Stimulated activated CD4-positive, alpha-beta T cell treated with anti-CD3 and anti-CD28 coated beads, Interleukin-4, amount 100 ng/mL, for 4 hours (primary cell): ENCODE measurements at places on chromosomes 16 and 17.

- no peak for DNase-seq
Measured at GRCh38 chr17:65287040-65287439, 149.9 kb downstream of the RGS9 start.

DNA sequence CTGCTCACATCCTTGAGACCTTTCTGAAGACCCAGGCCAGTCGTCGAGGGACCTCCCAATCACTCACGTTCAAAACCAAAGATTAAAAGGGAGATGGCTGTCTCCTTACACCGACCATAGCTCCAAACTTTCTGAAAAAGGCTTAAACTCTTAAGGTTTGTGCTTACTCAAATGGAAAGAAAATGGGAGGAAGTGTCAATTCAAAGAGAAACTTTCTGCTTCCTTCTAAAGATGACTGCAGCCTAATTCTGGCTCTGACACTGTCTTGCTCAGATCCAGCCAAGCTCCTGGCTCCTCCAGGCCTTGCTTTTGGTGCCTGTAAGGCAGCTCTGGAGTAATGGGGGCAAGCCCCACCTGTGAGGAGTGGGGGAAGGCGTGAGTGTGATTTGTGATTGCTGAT, 54.9 kb upstream of the WSB1 start:
- no peak for DNase-seq

DNA sequence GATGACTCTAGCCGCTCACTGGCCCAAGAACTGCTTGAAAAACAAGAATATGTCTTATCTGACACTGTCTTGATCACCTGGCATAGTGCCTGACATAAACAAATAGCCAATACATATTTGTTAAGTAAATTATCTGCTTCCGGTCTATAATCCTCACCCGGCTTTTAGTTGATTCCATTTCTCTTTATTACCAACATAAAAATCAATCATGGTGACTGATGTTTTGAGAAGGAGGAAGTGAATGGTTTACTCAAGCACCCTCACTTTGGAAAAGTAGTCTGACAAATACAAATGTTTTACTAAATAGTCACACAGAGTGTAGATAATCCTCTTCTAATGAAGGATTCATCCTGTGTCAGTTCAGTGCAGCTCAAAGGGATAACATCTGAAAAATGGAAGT, 47.0 kb downstream of the SKAP1 start:
- no peak for DNase-seq

GRCh38 chr16:25210758-25211157, 6.0 kb upstream of the AQP8 start:
- DNase-seq = no peak

GRCh38 chr17:79987187-79987934, 48.3 kb downstream of the TBC1D16 start:
- DNase-seq = no peak

- DNase-seq = no peak
Measured at GRCh38 chr16:2308089-2308962, 32.2 kb downstream of the ABCA3 start.

- no peak for DNase-seq
Measured at GRCh38 chr16:468068-468821, 42.8 kb downstream of the RAB11FIP3 start.

DNA sequence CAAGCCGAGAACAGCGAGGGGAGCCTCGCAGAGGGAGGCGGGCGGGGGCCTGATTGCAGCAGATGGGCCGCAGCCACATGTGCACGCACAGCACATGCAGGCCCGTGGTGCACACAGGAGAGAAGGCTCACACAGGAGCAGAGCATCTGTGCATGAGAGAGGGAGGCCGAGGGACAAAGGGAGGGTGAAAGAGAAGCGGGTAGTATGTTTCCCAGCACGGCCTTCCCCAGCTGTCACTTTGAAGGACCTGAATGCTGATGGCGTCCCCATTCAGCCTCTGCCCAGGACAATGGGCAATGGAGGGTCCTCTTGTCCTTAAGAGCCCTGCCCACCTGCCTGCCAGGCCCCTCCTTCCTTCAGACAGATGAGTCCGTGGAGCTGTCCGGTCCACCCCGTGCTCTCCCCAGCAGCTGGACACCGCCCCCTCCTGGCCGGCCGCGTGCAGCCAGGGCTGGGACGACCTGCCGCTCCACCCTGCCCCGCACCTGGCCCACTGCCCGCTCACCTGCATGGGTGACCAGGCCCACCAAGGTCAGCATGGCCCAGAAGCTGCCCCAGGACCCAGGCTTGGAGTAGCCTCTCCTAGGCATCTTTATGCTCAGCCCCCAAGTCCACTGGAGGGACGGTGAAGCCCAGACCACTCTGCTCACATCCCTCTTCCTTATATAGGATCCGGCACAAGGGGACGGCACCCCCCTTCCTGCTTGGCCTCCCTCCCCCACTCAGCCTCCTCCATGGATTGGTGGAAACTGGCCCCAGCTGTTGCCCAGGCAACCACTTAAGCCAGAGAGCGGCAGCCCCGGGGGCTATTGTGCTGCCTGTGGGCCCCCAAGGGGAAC, at the start of gene BTBD17:
Gene BTBD17 (minus strand): TSS at position 639 of the 839 bp plus-strand sequence. CDS start 49 bp downstream, at position 590.
- DNase-seq = peak; percentile 32

GRCh38 chr17:57721967-57722703, 23.0 kb downstream of the CCDC182 start:
- DNase-seq = no peak

DNA sequence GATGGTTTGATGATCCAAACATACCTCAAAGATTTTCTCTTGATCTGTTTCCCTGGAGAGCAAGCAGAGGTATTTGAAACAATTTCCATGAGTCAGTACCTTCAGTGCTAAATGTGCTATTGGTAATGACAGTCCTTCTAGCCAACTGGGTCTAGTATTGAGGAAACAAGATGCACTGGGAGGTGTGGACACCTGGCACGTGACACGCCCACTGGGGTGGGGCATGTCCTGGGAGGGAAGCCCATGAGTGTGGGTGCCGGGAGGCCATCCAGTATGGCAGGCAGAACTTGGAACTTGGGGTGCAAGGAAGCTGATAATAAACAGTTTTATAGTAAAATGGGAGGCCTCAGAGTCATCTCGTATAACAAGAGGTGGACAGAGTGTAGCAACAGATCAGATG, 17.9 kb upstream of the AKAP1 start:
- no peak for DNase-seq

GRCh38 chr17:80742091-80742490, 197.5 kb downstream of the RPTOR start:
- DNase-seq = no peak

- no peak for DNase-seq
Measured at GRCh38 chr17:9360677-9361081, 214.9 kb downstream of the STX8 start.

DNA sequence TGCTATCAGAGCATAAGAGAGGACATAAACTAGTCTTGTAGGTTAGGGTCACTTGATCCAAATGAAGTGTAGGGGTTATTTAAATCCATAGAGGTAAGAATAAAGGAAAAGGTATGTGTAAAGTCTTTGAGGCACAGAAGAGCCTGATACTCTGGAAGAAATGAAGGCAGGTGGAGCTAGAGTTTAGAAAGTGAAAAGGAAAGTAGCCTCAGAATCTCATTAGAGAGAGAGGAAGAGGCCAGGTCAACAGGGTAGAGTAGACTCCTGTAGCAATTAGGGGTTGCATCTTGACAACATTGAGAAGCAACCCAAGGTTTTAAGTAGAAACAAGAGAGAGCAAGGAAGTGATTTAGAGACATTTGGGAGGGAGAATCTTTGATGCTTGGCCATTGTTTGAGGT, 235.2 kb upstream of the SOX9 start:
- no peak for DNase-seq

GRCh38 chr17:7081341-7082062, 1.5 kb upstream of the CLEC10A start:
- DNase-seq = no peak

DNA sequence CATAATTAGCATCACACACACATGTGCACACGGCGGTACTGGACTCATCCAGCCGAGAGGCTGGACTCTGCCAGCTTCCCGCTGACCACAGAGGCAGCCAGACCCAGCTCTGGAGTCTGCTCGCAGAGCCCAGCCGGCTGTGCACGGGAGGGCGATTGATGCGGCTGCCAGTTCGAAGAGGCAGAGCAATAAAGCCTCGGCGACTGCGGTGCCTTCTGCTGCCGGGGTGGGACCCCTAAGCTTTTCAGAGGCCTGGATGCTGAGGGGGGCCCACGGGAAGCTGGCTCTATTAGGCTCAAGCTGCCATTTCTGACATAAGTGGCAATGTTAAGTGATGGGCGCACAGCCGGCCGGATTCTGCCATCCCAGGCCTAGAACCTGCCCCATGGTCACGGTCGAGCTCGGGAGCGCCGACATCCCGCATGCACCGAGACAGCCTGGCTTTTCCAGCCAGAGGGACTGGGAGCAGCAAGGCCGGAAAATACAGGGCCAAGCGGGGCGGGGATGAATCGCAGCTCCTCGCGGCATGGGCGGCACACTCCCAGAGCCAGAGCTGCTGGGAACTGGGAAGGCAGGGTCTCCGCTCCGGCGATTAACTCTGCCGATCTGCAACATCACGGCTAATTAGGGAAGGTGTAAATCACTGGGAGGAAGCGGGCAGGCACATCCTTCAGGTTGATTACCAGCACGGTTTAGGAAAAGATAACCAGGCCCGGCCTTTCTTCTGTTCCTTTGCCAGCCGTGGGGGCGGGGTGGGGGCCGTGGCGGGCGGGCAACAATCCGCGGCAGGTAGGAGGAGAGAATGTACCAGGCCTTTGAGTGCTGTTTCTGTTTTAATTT, 57.7 kb downstream of the TBC1D16 start:
- no peak for DNase-seq

DNA sequence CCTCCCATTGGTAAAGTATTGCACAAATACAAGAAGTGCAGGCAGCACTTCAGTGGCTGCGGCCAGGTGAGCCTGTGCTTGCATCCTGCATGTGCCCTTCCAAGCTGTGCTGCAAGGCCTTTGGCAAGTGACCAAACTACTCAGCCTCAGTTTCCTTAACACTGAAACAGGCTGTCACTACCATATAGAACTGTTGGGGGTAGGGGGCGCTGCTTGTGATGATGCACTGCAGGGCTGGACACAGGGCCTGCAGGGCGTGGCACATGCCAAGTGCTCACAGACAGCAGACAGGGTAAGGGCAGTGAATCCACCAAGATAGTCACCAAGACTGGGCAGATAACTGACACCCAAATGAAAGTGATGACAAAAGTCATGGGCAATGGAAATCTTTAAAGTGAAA, 65.6 kb upstream of the SREBF1 start:
- DNase-seq = no peak

DNA sequence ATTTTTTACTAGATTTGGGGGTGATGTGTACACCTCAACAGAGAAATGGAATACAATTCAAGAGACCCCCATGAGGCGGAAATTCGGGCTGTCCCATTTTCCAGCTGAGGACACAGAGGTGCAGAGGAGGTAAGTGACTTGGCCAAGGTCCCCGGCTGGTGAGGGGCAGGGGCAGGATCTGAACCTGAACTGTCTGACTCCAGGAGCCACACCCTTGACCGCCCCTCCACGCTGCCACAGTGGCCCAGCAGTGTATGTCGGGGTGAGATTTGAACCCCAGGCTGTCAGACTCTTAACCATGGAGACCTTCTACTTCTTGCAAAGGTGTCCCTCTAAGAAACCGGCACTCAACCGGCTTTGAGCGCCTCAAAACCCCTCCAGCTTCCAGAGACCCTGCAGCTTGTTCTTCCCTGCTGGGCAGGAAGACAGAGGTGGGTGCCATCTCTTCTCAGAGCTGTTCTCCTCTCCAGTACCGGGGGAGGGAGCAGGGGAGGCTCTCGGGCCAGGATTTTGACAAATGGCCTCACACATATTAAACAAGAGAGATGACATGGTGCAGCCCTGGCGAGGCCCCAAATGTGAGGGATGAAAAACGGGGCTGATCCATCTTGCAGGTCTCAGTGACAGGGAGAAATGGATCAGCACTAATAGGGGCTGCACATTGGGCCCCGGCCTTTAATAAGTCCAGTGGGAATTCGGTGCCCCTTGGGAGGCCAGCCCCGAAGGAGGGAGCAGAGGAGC, 222.3 kb downstream of the GSG1L start:
- no peak for DNase-seq

DNA sequence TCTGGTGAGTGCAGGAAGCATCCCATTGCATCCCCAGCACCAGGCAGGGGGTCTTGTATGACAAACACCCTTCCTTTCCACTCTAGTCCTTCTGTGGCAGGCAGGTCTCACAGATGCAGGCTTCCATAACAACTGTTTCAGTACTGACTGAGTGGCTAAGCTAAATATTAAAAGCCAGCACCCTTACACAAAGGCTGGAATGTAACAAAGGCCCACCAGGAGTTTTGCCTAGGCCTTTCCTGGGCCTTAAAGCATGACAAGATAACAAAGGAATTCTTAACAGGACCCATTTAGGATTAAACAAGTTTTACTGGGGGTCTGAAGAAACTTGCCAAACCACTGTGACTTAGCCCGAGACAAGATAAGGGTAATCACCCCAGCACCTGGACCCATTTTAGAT, 228.9 kb upstream of the RPL38 start:
- DNase-seq = no peak

- DNase-seq = no peak
Measured at GRCh38 chr16:23367988-23368387, 65.9 kb downstream of the SCNN1B start.

- DNase-seq = no peak
Measured at GRCh38 chr17:64146418-64147109, 16.6 kb upstream of the ERN1 start.
